ENCODE measurements at places on chromosomes 1 and 21. TPM values are rescaled to one million over a fixed set of nuclear protein-coding genes. Genes with fewer than 3 reads are reported as not detected.
A peak's percentile ranks its signal among the peaks of the same experiment; 100 is the strongest.

Gene INAVA
- total RNA-seq, result 0.57 TPM

Gene OR6N1
- not detected for total RNA-seq

Gene NCAM2
- total RNA-seq, result not detected

Gene ESRRG
- total RNA-seq, result not detected

DNA sequence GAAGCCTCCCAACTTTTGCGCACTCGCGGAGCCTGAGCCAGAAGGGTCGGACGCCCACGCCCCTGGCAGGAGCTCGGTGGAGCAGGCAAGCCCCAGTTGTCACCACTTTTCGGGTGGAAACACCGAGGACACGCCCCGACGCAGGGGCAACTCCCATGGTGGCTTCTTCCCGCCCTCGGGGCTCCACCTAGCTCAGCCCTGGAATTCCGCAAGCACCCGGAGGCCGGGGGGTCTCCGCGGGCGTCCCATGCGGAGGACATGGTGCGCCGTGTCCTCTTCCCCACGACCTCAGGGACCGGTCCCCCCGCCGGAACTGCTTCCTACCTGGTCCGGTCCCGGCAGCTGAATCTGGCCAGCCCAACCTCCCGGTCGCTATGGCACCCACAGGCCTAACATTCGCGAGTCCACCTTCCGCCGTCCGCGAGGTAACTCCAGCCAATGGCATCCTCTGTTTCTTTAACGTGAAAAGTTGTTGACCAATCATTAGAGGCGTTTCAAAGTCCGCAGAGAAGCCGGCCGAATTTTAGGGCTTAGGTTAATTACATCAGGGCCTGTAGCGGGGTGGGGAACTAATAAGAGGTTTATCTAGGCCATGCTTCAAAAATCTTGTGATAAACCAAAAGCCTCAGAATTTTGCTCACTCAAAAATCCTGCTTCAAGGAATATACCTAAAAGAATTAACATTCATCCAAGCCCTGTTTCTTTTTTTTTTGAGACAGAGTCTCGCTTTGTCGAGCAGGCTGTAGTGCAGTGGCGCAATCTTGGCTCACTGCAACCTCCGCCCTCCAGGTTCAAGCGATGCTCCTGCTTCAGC is at the start of gene STPG1:
TSS of gene STPG1 (minus strand) at position 433 of the 814 bp plus-strand sequence. CDS start 12,394 bp downstream, outside the sequence.
- DNase-seq, result peak; percentile 89

GRCh38 chr1:113040041-113040440 is 33.0 kb upstream of the LRIG2 start:
- DNase-seq, result no peak

GRCh38 chr1:246117066-246117791 is 389.9 kb downstream of the SMYD3 start:
- peak; percentile 67 for DNase-seq

- DNase-seq, result no peak
Observed at GRCh38 chr1:162476620-162477019, 21.0 kb upstream of the UHMK1 start.

- peak; percentile 64 for DNase-seq
Observed at GRCh38 chr1:244969355-244970235, 105.3 kb upstream of the HNRNPU start.

- no peak for DNase-seq
Observed at GRCh38 chr1:30028939-30029338, 694.4 kb downstream of the MATN1 start.

DNA sequence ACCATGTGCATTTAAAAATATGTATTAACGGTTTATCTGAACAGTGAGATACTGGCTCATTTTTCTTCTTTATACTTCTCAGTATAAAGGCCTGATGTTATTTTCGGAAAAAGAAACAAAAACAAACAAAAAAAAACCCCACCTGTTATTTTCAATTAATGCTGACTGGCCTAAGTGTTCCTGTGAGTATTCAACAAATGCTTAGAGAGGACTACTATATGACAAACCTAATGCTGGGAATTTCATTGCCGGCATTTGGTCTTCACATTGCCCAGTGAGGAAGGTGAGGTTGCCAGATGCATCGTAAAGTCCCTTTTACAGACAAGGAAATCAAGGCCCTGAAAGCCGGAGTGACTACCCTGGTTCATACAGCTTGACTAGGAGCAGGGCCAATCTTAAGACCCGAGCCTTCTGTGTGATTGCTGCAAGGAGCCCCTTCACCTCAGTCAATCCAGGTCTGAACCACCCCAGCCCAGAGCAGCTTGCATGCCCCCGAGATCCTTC is 599 bp downstream of the MRPL24 start:
- peak; percentile 41 for DNase-seq

DNA sequence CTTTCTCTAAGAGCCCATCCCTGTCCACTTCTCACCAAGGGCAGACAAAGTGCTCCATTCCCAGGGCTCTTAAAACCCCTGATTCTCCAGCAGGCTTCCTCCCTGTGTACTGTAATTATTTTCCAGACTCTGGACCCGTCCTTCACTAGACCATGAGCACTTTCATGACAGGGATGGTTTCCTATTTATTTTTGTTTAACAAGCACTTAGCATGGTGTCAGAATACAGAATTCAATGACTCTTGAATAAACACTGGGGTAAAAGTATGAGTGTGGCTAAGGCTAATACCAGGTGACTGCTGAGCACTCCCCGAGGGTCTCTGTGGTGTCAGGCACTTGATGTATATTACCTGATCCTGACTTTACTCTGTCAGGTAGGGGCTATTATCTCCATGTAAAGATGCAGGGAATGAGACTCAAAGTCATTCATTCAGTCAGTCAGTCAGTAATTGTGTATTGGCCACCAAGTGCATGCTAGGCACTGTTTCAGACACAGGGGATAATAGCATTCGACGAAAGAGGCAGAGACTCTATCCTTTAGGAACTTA is 47.2 kb downstream of the C1orf21 start:
- no peak for DNase-seq

DNA sequence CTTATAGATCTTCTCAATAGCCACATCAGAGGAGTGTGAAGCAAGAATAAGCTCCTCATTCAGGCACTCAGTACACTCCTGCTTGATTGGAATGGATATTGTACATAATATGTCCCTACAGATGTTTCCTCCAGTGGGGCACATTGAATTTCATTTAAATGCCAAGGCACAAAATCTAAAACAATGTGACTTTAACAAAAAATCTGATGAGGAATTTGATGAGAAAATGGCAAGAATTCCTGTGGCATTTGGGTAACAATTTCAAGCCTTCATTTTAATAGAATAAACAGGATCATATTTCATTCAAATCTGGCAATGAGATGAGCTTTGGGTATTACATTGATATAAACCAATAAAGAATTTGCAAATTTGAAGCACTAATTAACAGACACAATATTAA is 307.7 kb upstream of the PKN2 start:
- no peak for DNase-seq

All from activated CD8-positive, alpha-beta T cell treated with anti-CD3 and anti-CD28 coated beads, Interleukin-2, amount 10 ng/mL, durations not matched to agents 7 days and 5 days (primary cell).